Fibroblast of skin of left quadriceps (primary cell): ENCODE measurements at places on chromosomes 2 and 18.

DNA sequence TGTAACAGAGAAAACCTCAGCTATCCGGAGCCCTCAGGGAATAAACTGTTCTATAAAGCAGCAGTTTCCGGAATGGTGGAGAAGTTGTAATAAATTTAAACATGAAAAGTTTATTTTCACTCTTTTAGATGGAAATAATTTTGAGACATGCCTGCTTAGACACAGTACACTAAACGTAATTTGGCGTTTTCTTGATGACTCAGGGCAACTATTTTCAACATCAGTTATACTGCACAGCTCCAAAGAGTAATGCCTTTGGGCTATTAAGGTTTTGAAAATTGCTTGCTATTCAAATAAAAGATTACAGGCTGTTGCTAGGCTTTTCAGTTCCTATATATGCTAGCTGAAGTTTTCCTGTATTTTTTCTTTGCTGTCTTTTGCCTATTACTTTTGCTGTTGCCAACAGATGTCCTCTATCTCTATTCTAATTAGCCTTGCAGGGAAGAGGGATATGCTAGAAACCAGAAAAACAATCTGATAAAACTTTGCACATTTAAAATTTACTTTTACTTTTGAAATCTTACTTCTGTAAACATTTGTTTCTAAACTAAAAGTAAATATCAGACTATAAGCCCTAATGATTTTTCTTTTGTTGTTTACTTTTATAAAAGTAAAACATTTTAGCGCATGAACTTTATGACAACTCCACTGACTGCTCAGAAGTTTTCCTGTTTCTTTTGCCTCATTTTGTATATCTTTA lies 113.4 kb upstream of the WDSUB1 start:
- DNase-seq = no peak

DNA sequence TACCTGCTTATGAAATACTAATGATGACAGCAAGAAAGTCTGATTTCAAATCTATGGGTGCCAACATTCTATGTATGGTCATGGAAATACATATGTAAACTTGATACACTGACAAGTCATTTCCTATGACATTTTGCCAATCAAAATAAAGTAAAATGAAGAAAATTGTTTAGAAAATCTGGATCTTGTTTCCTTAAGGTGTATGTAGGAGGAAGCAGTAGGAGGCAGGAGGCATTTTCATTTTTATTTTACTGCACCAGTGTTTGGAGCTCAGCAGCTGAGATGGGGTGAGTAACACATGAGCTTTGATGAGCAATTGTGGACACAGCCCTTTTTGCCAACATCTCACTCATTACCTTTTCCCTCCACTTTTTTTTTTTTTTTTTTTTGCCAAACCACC lies 167.0 kb downstream of the AFF3 start:
- DNase-seq = no peak

DNA sequence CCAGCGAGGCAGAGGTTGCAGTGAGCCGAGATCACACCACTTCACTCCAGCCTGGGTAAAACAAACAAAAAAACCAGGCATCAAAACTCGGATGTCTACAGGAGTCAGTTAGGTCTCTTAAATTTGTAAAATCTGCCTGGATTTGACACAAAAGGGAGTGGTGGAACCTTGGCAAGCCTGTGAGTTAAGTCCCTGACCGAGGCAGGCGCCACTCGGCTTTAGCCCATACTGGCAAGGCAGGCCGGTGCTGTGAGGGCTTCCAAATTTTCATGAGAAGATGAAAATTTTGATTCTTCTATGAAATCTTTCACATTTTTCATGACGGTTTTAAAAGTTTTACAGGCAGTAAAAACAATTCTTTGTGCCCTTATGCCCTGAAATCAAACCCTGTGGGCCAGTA lies 165.8 kb downstream of the FMNL2 start:
- DNase-seq = no peak

DNA sequence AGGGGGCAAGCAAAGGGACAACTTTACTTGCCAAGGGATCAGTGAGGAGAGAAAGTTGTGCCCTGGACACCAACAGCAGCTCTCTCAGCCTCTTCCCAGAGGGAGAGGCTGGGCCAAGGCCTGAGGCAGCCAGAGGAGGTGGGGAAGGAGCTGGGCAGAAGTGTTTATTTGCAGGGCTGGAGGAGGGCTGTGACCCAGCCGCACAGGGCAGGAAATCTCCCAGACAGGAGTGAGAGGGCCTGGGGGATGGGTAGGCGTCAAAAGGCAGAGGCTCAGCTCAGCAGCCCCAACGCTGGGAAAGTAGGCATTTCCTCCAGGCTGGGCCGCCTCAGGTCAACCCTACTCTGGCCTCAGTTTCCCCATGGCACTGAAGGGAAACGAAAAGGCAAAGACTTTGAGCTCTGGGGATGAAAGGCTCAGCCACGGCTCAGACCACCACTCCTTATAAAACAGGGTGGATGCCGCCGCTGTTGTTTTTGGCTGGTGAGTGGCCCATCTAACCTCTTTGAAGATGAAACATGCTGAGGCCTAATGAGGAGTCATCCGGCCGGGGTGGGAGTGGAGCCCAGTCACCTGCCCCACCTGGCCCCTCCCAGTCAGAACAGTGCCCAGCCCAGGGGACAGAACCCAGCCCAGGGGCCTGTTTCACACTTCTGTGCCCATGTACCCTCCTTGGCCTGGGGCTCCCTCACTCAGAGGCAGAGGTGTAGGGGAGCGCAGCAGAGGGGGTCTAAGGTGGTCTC lies 21.9 kb upstream of the SEMA4C start:
- no peak for DNase-seq

DNA sequence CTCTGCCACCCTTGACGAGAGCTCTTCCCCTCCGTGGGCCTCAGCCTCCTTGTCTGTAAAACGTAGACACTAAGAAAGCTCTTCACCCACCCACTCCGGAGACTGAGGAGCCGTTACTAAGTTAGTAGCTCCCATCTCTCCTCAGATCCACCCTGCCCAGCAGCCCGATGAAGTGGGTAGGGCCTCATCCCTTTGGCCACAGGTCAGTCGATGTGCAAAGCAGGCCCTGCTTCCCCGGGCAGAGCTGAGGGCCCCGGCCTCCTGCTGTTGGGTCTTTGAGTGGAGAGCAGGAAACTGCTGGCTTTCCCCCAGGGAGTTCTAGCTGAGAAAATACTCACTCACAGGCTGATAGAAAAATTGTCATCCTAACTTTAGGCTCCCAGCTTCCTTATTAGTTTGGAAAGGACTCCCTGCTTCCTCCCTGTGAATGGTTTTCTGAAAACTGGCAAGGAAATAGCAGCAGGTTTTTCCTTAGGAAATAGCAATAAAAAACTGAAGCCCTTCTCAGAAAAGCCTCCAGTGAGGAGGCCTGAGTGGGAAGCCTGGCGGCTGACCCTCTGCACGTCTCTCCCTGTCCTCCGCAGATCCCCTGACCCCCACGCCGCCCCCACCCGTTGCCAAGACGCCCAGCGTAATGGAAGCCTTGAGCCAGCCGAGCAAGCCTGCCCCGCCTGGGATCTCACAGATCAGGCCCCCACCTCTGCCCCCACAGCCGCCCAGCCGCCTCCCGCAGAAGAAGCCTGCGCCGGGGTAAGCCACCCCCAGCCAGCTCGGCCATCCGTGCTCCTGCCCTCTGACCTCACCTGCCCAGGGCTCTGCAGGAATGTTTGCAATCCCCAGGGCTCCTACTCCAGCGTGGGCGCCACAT lies 30.2 kb downstream of the ITGB1BP1 start:
- DNase-seq = peak; percentile 20

DNA sequence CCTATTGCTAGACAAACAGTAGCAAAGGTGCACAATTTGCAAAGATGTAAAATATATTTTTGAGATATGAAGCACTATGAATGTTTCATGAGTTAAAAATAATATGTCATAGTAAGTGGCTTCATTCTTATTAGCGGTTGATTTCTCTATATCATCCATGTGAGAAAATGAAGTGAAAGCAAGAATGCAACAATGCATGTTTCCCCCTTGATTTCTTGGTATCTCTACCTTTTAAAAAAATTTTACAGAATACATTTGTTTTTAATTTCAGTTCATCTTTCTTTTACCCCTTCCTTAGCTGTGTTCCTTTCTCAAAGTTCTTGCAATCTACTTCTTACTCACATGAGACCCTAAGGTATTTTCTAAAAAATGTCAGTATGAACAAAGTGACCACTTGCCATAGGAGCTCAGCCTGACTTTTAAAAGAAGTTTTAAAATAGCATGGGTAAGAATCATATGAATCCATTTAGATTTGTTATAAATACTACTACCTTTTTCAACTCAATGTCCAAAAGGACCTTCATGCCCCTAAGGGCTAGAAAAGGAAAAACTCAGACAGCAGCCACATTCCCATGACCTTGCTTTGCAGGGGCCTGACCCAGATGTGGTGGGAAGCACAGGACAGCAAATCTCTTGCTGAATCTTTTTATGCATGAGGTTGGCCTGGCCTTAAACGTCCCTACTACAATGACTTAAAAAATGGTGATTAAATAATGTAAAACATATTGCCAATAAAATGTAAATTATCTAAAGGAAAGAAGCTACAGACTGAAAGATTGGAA lies 14.8 kb upstream of the SLC38A11 start:
- DNase-seq = no peak

- no peak for DNase-seq
Observed at GRCh38 chr18:71168557-71169145, 879.8 kb downstream of the SOCS6 start.

DNA sequence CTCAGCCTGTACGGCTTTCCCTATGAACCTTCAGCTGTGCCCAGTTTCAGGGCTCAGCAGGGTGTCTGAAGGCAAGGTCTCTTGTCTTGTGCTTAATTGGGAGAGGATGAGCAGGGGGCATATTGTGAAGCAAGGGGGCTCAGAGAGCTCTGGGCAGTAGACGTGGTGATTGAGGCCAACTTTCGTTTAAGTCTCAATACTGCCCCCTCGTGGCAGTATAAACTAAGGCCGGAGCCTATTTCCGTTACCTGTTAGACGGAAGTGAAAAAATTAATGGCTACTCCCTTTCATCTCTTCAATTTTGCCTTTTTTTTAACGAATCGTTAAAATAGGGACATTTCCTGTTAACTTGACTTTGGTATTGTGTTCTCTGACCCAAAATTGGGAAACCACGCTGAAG lies 193.4 kb downstream of the TDRD15 start:
- DNase-seq = no peak

- no peak for DNase-seq
Observed at GRCh38 chr2:240585681-240586197, 795 bp upstream of the CAPN10 start.

- DNase-seq = no peak
Observed at GRCh38 chr2:72973566-72974435, 56.5 kb downstream of the EMX1 start.

GRCh38 chr2:169528271-169528701 lies 18.8 kb downstream of the KLHL41 start:
- DNase-seq = peak; percentile 24

GRCh38 chr2:205665791-205666190 lies 16.5 kb upstream of the NRP2 start:
- DNase-seq = no peak

DNA sequence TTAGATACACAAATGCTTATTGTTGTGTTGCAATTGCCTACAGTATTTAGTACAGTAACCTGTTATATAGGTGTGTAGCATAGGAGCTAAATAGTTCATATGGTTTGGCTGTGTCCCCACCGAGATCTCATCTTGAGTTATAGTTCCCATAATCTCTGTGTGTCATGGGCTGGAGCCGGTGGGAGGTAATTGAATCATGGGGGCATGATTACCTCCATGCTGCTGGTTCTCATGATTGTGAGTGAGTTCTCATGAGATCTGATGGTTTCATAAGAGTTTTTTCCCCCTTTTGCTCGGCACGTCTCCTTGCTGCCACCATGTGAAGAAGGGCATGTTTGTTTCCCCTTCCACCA lies 190.5 kb upstream of the SESTD1 start:
- DNase-seq = no peak
